ENCODE measurements at places on chromosomes 5 and 9. TPM values are rescaled to one million over a fixed set of nuclear protein-coding genes. Genes with fewer than 3 reads are reported as not detected.

The AQP3 gene
- total RNA-seq, result 21.2 TPM

The PRRX2 gene
- total RNA-seq, result 50.0 TPM

The PCDHB3 gene
- total RNA-seq, result 0.29 TPM

The ELOVL7 gene
- 0.33 TPM for total RNA-seq

The DIPK1B gene
- 2.2 TPM for total RNA-seq

The SNCAIP gene
- 0.66 TPM for total RNA-seq

The ARID3C gene
- total RNA-seq, result not detected

The SLC45A2 gene
- not detected for total RNA-seq

The DEPDC1B gene
- total RNA-seq, result 1.7 TPM

The NR5A1 gene
- not detected for total RNA-seq

The NNT gene
- 96.8 TPM for total RNA-seq
